ENCODE measurements at places on chromosomes 6 and 20.

DNA sequence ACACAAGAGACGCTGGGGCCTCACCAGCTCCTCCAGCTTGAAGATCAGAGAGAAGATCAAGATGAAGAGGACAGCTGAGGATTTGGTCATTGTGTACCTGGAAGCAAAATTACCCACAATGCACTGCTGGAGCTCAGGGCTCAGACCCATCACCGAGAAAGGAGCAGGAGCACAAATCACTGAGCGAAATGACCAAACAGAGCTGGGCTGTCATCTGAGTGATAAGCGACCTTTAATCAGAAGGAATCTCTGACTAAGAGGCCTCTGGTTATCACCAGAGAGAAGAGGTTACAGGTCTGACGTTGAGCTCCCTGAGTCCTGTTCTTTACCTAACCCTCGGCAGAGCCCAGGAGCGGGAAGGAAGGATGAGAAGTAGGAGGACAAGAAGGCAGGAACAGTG, 47.5 kb upstream of the CDH22 start:
- no peak for DNase-seq

GRCh38 chr6:107271208-107271790, 156.0 kb upstream of the BEND3 start:
- DNase-seq = no peak

GRCh38 chr20:17504066-17504897, 26.9 kb downstream of the BFSP1 start:
- DNase-seq = no peak

- no peak for DNase-seq
Observed at GRCh38 chr6:160634706-160635105, 29.4 kb downstream of the LPA start.

DNA sequence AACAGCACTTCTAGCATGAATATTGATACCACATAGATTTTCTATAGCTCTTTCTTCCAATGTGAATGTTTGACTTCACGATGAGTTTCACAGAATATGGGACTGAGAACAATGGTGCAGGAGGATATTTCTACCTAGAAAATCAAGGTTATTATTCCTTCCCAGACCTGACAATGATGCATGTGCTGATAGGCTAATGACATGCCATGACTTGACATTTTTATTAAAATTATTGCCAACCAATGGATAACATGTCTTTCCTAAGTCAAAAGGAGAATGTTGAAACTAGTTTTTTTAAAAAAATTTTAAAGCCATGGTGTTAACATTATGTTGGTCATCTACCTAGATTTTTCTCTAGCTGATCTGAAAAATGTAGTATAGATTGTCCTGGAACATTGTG, 923 bp downstream of the IL17A start:
- DNase-seq = no peak

GRCh38 chr6:43877463-43878126, 107.6 kb downstream of the VEGFA start:
- no peak for DNase-seq

- no peak for DNase-seq
Observed at GRCh38 chr6:387293-387741, 4.2 kb upstream of the IRF4 start.

GRCh38 chr20:61482056-61482887, 230.2 kb downstream of the CDH4 start:
- DNase-seq = no peak

GRCh38 chr6:40629463-40629862, 42.3 kb upstream of the LRFN2 start:
- DNase-seq = no peak

DNA sequence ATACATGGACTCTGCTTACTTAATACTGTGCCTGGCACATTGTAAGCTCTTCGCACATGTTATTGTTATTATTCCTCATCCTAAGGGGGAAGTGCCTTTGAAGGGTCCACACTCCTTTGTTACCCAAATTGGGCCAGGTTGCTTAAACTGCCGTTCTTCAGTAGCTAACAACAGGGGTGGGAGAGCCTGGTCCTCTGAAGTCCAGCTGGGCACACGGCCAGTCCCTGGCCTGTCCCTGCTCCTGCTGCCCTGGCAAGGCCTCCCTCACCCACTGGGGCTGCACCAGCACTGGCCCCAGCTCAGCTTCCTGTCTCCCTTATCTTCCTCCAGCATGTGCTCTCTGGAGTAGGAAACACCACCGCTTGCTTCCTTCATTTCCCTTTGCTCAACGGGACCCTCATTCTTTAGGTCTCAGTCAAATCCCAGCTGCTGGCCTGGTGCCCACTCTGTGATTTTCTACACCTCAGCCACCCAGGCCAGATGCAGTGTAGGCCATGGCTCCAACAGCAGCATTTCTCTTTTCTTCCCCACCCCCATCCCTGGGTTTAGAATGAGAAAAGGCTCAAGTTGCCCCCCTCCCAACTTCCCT, 5.5 kb upstream of the PROCR start:
- DNase-seq = no peak

DNA sequence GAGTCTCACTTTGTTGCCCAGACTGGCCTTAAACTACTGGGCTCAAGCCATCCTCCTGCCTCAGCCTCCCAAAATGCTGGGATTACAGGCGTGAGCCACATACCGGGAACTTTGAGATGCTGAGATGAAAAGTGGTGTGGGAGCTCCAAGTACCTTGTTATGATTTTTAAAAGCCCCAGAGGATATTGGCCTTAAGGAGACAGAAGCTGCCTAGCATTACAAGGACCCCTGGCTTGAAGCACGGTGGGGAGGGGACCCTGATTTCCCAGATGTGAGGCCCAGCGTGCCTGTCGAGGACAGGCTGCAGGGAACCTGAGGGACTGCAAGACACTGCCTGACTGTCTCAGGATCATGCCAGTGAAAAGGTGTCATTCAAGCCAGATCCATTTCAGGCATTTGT, 75.3 kb upstream of the TIAM2 start:
- DNase-seq = no peak

DNA sequence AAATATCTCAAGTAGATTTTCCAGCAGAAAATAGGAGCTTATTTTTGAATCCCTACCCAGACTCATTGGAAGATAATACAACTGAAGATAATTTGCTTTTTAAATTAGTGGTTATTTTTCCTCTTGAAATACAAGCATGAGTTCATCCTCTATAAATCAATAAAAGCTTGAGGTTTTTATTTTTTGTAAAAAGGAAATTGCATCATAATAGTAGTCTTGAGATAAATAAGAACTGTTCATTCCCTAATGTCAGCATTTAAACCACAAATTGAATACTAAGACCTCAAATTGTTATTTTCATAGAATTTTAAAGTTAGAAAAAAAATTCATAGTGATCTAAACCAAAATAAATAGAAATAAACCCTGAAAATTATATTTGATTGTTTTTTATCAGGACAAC, 719.1 kb downstream of the CD109 start:
- DNase-seq = no peak

- no peak for DNase-seq
Observed at GRCh38 chr20:61538183-61538942, 286.3 kb downstream of the CDH4 start.

DNA sequence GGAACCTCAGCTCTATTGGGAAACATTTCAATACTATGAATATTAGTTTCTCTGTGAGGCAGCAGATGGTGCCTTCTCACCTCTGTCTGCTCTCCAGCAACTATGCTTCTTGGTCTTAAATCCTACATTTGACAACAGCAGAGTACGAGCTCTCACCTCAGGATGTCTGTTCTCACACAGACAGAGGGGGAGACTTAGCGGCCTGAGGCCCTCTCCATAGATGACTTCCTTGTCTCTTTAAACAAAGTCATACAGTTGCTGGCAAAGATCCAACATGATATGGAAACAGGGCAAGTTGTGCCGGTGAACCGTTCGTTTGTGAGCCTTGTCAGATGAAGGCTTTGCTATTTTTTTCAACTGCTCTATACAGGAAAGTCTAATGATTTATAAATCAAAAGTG, 43.7 kb upstream of the GABRR1 start:
- no peak for DNase-seq

GRCh38 chr6:113694278-113695077, 162.7 kb upstream of the MARCKS start:
- DNase-seq = no peak

GRCh38 chr6:25601800-25602673, 50.0 kb upstream of the SCGN start:
- no peak for DNase-seq

GRCh38 chr6:144170044-144170443, 19.7 kb downstream of the STX11 start:
- no peak for DNase-seq

GRCh38 chr20:32968478-32969241, 35.6 kb downstream of the SUN5 start:
- no peak for DNase-seq

DNA sequence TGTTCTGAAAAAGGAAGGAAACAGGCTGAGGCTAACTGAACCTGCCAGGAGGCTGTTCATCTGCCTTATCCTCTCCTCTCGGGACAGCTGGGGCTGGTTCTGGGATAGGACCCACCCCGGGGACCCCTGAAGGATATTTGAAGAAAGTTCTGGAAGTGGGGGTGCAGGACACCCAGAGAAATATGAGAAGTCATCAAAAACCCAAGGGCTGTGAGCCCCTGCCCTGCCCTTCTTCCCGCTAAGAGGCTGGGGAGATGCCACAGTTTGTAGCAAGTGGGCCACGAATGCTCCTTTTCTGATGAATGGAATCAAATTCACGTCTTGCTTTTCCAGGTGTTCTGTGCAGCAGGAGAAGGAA, 37.9 kb downstream of the TMEM242 start:
- DNase-seq = no peak

GRCh38 chr6:45791211-45792168, 224.2 kb downstream of the CLIC5 start:
- DNase-seq = no peak

- no peak for DNase-seq
Observed at GRCh38 chr6:163695414-163695864, 280.9 kb downstream of the QKI start.

DNA sequence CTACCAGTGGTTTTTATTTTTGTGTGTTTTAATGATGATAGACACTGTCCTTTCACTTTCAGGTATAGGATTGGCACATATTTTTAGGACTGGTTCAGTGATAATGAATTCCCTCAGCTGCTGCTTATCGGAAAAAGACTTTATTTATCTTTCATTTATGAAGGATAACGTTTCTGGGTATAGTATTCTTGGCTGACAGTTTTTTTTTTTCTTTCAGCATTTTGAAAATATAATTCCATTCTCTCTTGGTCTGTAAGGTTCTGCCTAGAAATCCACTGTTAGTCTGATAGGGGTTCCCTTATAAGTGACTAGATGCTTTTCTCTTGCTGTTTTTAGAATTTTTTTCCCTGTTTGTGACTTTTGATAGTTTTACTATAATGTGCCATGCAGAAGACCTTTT, 313.1 kb downstream of the TENT5A start:
- no peak for DNase-seq

DNA sequence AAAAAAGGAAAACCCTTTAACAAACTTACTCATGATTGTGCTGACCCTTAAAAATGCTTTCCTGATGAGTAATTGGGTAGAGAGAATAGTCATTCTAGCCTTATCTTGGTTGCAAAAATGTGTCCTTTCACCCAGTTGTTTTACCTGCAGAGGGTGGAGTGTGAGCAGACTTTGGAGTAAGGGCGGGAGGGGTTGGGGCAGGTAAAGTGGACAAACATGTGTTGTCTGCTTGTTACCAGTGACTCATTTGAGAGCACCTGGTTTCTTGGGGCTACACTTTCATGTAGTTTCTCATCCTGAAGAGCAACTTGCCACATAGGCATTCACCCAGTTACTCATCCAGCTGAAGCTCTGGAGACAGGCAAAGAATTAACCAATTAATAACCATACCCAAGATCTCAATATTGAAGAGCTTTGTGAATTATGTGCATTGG, 121.1 kb downstream of the TNFRSF21 start:
- DNase-seq = no peak

GRCh38 chr20:38308047-38308438, 4.1 kb downstream of the BPI start:
- DNase-seq = no peak

DNA sequence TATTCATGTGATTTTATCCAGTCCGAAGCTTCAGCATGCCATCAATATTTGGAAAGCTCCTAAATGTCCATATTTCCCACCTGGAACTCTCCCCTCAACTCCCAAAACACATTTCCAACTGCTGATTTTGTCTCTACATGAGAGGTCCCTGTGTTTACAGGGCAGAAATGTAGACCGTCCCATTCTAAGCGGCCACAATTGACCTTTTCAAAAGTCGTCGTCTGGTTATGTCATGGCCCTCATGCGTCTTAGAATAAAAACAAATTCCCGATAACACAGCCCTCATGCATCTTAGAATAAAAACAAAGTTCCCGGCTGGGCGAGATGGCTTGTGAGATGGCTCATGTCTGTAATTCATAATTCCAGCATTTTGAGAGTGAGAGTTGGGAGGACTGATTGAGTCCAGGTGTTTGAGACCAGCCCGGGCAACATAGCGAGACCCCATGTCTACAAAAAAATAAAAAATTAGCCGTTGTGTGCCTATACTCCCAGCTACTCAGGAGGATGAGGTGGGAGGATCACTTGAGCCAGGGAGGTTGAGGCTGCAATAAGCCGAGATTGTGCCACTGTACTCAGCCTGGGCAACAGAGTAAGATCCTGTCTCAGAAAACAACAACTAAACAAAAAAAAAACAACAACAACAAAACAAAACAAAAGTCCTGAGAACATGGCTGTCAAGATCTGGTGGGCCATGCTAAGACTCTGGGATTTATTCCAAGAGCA, 6.4 kb upstream of the ZNF217 start:
- no peak for DNase-seq

GRCh38 chr6:49004801-49005200, 458.3 kb downstream of the MMUT start:
- no peak for DNase-seq

DNA sequence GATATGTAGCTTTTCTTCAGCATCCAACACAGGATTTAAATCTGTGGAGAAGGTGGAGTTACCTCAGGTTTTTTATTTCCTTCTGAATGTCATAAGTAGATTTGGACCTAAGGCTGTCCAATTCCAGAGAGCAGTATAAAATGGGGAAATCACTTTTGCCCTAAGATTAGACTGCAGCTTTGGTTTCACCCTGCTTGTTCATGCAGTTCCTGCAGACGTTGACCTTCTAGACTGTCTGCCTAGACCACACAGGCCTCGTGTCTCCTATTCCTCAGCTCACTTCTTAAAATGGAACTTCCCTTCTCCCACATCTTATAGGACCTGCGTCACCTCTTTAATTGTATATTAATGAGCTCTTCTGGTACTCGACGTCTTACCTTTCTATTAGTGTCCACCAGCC, 26.0 kb upstream of the C6orf62 start:
- no peak for DNase-seq

Data from prostate gland (tissue), 2 donors.